RWPE2 (cell line): ENCODE measurements at places on chromosomes 12 and 14.

- DNase-seq = no peak
These were observed 65.9 kb downstream of the KCNA1 start for GRCh38 chr12:4975574-4975973.

- no peak for DNase-seq
These were observed 12.2 kb downstream of the JDP2 start for GRCh38 chr14:75439989-75440388.

DNA sequence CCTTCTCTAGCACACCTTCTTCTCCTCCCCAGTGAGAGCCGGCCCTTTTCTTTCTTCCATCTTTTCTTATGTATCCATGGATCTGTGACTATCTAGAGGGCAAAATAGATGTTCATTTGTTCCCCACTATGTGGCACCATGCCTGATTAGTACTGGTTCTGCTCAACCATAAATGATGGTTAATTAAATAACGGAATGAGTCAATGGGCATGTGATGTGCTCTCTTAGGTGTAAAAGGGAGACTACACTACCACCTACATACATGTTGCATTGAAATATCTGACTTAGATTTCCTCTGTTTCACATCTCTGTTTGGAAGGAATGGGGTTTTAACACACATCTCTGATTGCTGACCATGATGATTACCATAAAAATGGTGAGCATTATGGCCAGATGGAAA lies 116.5 kb downstream of the BTG1 start:
- no peak for DNase-seq

DNA sequence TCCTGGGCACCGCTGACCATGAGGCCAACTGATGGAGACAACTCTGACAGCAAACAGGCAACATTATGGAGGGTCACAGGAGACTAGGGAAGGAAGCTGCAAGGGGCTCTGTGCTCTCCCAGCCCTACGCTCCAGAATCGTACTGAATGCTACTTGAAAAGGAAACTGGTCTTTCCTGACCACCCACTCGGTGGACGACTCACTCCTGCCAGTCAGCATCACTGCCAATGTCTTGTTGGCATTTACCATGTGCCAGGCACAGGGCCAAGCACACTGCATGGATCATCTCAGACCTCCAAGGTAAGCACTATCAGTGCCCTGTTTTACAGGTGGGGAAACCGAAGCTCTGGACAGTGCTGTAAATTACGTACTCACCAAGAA lies 38.0 kb downstream of the CCDC85C start:
- DNase-seq = no peak
